SW 1271 (cell line): ENCODE measurements at places on chromosomes 2 and 18.

- DNase-seq = no peak
Measured at GRCh38 chr2:104078431-104079157, 775.3 kb upstream of the POU3F3 start.

DNA sequence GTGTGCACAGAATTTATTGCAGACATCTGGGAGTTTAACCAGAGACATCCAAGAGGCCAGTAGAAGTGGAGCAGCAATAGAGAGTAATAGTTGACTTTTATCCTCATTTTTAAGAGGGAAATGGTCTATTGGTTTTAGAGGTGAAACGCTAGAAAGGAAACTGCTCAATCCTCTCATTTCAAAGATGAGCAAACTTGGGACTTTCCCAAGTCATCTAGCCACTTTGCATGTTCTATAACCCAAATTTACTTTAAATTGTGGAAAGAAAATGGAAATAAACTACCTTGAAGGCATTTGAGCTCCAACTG is 601.7 kb downstream of the ARHGAP15 start:
- no peak for DNase-seq

DNA sequence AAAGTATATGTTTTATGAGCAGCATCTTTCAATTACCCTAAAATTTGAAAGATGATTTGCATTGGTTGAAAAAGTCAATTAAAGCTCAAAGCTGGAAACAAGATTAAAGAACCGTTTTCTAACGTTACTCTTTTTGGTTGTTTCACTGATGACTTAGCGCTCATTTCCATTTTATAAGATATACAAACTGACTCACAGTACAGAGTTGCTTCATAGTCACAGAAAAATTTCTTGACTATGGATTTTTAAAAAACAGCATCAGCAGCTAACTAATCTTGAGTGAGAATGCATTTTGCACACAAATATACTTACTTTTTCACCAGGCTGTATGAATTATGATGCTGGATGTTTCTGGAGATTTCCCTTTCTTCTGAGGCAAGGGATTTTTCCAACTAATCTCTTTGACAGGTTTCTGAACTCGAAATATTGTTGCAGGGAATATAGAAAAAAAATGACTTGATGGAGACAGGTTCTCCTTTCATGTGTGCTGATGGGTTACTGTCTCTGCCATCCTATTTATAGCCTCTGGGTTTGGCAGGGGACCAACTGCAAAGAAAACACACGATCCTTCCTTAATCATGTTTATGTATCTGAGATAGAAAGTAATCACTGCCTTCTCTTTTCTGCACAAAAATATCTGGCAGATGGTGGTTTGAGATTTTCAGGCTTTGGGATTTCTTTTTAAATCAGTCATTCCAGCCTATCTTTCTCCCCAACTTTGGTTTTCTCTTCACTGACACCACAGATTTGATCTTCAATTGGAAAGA is 129.4 kb upstream of the DAPL1 start:
- DNase-seq = no peak

- no peak for DNase-seq
Measured at GRCh38 chr18:38576916-38577315, 1011.3 kb upstream of the CELF4 start.
